ENCODE measurements at places on chromosomes 11 and 22. TPM values are rescaled to one million over a fixed set of nuclear protein-coding genes. Genes with fewer than 3 reads are reported as not detected.

The SCGB2A2 gene
- not detected for total RNA-seq

The OOSP3 gene
- not detected for total RNA-seq

The CHRNA10 gene
- total RNA-seq: 1.1 TPM

The OR51B2 gene
- not detected for total RNA-seq

The MIOX gene
- not detected for total RNA-seq

The CTSW gene
- not detected for total RNA-seq

The LARGE1 gene
- 8.9 TPM for total RNA-seq

The UCP2 gene
- total RNA-seq: 0.53 TPM

The MTMR3 gene
- total RNA-seq: 33.0 TPM

The KDM4E gene
- total RNA-seq: not detected

The VPREB1 gene
- total RNA-seq: not detected

The CNGA4 gene
- total RNA-seq: 0.07 TPM
